ENCODE measurements at places on chromosomes 16 and 17. TPM values are rescaled to one million over a fixed set of nuclear protein-coding genes. Genes with fewer than 3 reads are reported as not detected.

The KCNH6 gene
- total RNA-seq = not detected

The ARRB2 gene
- 131 TPM for total RNA-seq

The PRSS53 gene
- total RNA-seq = 1.8 TPM

- DNase-seq = no peak
These were observed 10.1 kb upstream of the ACSM2A start for GRCh38 chr16:20441191-20441590.

GRCh38 chr16:29843931-29844330 lies 19.1 kb downstream of the CDIPT start:
- DNase-seq = no peak

DNA sequence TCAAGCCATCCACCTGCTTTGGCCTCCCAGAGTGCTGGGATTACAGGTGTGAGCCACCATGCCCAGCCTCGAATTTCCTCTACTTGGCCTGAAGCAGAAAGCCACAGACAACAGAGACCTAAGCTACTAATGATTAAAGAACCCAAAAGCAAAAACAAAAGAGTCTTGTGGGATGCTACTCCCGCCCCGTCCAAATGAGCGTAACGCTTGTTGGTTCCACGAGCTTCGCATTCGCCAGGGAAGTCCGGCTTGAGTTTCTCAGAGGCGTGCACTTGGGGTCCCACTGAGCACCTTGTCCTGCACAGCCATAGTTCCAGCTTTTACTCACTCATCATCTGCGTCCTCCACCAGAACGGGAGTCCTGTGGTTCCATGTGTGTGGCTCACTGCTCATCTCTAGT lies 16.0 kb downstream of the CEP295NL start:
- no peak for DNase-seq
